Esophagus mucosa (tissue), 1 donor: ENCODE measurements at places on chromosomes 7 and 10. TPM values are rescaled to one million over a fixed set of nuclear protein-coding genes. Genes with fewer than 3 reads are reported as not detected.

Gene CAV1
- total RNA-seq, result 40.6 TPM

Gene ITGB1
- 102 TPM for total RNA-seq

Gene PNLIP
- total RNA-seq, result not detected

Gene IGFBP3
- total RNA-seq, result 7.9 TPM

Gene C10orf62
- total RNA-seq, result 0.16 TPM

Gene MYOF
- 134 TPM for total RNA-seq

Gene PTF1A
- not detected for total RNA-seq

Gene CD36
- total RNA-seq, result 4.2 TPM

Gene COL17A1
- 204 TPM for total RNA-seq

GRCh38 chr7:151462306-151462779 lies 22.4 kb upstream of the CRYGN start:
- ATAC-seq, result no peak

- no peak for ATAC-seq
These were observed 101.8 kb downstream of the PTPRE start for GRCh38 chr10:128008521-128009250.

GRCh38 chr10:8590518-8590917 lies 536.0 kb downstream of the GATA3 start:
- ATAC-seq, result no peak

GRCh38 chr7:148262721-148263229 lies 327.8 kb upstream of the C7orf33 start:
- peak; percentile 74 for ATAC-seq

DNA sequence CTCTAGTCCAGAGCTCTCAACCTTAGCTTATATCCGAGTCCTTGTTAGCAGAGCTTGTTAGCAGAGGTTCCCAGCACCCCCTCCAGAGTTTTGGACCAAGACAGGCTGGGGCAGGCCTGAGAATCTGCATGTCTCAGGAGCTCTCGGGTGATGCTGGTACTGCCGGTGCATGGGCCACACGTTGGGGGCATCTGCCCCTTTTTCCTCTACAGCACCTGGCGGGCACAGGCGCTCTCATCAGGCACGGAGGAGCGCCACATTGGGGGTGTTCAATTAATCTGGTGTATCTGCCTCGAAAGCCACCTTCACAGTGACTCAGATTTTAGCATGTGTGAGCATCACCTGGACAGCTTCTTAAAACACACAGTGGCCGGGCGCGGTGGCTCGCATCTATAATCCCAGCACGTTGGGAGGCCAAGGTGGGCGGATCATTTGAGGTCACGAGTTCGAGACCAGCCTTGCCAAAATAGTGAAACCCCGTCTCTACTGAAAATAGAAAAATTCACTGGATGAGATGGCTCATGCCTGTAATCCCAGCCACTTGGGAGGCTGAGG lies 117.7 kb downstream of the ELFN1 start:
- no peak for ATAC-seq

- ATAC-seq, result no peak
These were observed 38.8 kb downstream of the FIGNL1 start for GRCh38 chr7:50411332-50411731.

GRCh38 chr7:17058568-17058967 lies 176.8 kb upstream of the AGR3 start:
- ATAC-seq, result no peak

DNA sequence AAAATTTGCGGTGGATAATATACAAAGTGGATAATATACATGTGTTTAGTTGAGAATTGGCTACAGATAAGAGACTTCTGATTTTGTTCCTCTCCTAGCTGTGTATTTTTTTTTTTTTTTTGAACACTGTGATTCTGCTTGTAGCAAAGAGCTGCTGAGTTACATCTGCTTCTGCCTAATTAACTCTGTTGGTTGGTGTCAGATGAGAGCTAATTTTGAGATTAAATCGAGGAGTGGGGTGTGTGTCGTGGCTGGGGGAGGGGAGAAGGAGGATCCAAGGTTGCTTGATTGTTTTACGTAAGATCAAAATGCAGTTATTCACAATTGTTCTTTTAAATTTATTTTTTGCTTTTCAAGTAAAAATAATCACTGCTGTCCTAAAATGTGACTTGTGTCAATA lies 11.3 kb downstream of the KAT6B start:
- ATAC-seq, result no peak

DNA sequence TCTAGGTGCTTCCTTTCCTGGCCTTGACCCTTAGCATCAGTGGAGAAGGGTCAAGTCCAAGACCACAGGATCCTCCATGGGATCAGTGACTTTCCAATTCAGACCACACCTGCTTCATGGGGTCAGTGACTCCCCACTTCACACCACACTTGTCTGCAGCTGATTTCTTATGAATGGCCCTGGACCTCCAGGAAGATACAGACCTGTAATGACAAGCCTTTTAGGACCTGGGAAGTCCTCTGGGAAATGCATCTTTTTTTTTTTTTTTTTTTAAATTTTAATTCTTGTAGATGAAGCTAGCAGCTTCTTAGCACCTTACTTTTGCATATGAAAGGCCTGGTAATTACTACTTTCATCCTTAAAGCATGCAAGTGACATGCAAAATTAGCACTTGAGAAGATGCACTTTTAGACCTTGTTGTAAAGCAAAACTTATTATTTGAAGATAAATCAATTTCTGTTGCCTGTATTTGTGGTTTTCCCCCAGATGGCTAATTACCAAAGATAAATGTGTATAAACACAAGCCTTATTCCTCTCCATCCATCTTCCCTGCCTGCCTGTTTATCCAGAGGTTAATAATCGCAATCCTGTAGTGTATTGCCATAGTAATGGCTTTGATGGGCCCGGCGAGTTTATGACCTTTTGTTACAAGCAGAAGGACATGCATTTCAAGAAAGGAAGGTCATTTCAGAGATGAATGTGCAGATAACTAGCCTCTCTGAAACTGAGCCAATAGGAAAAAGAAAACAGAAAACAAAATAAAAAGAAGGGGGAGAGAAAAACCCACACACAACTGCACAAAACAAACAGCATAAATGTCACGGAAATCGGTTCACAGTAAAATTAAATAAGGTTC lies 1018.7 kb downstream of the TYW1 start:
- ATAC-seq, result no peak

DNA sequence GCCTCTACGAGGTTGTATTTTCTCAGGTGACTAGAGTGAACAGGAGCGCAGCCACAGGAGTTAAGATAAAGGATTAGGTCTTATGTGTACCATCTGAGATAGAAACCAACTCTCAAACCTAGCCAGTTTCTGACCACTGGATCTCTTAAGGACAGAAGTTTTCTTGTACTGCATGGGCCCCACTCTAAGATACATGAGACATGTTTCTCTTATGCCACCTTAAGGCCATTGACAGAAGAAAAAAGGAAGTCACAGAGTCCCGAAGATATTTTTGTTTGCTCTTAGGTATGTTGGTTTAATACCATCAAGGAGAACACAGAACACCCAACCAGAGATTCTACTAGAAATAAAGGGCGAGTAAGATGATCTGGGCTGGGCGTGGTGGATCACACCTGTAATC lies 335.8 kb downstream of the FRMD4A start:
- ATAC-seq, result no peak
